ENCODE measurements at places on chromosomes 7 and 10. TPM values are rescaled to one million over a fixed set of nuclear protein-coding genes. Genes with fewer than 3 reads are reported as not detected.

Gene SEMA3E
- total RNA-seq, result 12.0 TPM

DNA sequence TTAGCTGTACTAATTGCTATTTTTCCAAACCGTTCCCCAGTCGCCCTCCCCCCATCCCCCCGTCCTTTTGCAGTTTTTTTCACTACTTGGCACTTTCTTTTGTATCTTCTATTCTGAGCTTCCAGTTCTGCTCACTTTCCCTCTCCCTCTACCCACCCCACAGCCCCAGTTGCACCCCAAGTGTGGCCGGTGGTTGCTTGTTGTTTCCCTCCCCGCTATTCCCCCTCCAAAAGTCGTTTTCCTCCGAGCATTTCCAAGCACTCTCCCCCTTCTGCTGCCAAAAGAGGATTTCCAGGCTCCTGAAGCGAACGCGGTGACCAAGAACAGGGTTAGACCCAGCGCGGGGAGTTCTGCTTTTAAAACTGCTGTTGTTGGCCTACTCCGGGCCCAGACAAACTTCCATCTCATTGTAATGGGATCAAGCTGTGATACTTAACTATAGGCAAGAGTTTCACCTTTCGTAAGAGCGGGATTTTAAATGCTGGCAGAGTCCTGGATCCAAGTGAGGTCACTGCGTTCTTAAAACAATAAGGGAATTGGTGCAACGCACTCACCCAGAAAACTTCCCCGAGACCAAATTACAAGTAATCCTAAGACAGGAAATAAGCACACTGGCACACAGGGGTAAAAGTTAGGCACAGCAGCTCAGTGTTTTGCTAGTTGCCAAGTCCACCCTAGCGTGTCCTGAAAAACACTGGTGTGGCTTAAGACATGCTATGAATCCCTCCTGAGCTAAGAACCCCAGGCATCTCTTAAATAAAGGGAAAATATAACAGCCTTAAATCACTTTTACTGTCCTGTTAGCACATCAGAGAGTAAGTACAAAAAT is 1.5 kb upstream of the RGS10 start:
- no peak overlapping the region for H3K4me3 ChIP-seq
- no peaks in the 10 kb centered on the region for H3K27me3 ChIP-seq
- no peak for DNase-seq

Gene PPP1R9A
- total RNA-seq, result 22.2 TPM

Gene PILRB
- 60.9 TPM for total RNA-seq

Gene IDI2
- not detected for total RNA-seq

DNA sequence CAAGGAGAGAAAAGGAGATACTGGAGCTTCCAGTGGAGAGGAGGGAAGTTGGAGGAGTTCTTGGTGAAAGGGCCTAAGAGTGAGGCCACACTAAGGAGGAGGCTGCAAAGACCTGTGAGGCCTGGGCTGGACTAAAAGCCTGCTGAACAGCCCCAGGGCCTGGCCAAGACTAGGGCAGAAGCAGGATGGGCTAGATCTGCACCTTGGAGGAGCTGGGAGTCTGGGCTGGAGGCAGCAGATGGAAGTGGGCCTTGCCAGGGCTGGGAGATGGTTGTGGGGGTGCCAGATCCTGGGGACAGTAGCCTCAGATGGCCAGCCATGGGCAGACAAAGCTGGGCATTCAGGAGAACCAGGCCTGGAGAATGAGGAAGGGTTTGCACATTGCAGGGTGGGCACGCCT is 6.5 kb upstream of the PURB start:
- H3K4me1 ChIP-seq, result no peaks in the 10 kb centered on the region
- H3K27ac ChIP-seq, result peak overlapping the region; percentile 23
- H3K27me3 ChIP-seq, result no peaks in the 10 kb centered on the region
- no peak for DNase-seq
- H3K4me3 ChIP-seq, result no peak overlapping the region

Gene TFAM
- total RNA-seq, result 18.5 TPM

Gene UCN3
- 1.3 TPM for total RNA-seq

- H3K27me3 ChIP-seq, result no peaks in the 10 kb centered on the region
- no peak overlapping the region for H3K27ac ChIP-seq
These were observed 725.1 kb downstream of the GRID1 start for GRCh38 chr10:85641479-85642009.

- H3K27ac ChIP-seq, result peak overlapping the region; percentile 3
- DNase-seq, result peak; percentile 77
- H3K4me1 ChIP-seq, result peaks cover under 1% of the 10 kb centered on the region
- no peak overlapping the region for H3K4me3 ChIP-seq
These were observed 13.4 kb downstream of the BRI3 start for GRCh38 chr7:98294798-98295382.

Gene SPACDR
- total RNA-seq, result 0.77 TPM

GRCh38 chr7:76377186-76377918 is 18.6 kb upstream of the YWHAG start:
- DNase-seq, result no peak
- no peak overlapping the region for H3K4me3 ChIP-seq
- H3K36me3 ChIP-seq, result no peaks in the 10 kb centered on the region
- peaks cover 27% of the 10 kb centered on the region for H3K4me1 ChIP-seq
- no peaks in the 10 kb centered on the region for H3K27me3 ChIP-seq

- DNase-seq, result no peak
- no peaks in the 10 kb centered on the region for H3K27me3 ChIP-seq
- no peaks in the 10 kb centered on the region for H3K36me3 ChIP-seq
- H3K27ac ChIP-seq, result no peak overlapping the region
- H3K4me3 ChIP-seq, result no peak overlapping the region
These were observed 27.3 kb downstream of the SNX10 start for GRCh38 chr7:26318921-26319320.

Gene STEAP2
- total RNA-seq, result 4.7 TPM

Gene ELN
- 210 TPM for total RNA-seq

DNA sequence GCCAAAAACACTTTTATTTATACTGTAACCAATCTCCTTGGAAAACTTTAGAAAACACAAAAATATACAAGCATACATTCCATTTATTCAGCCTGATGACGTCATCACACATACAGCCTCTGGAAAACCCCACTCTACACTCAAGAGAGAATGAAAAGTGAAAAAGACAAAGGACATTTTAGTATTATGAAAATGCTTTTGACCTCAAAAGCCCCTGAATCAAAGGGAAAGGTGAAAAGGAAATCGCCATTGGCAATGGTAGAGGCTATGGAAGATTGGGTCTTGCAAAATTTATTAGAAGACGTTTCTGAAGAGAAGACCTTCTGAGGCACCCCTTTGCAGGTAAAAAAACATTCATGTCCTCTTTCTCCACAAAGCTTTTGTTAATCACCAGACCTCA is 82.9 kb upstream of the STRIP2 start:
- no peaks in the 10 kb centered on the region for H3K27me3 ChIP-seq
- no peaks in the 10 kb centered on the region for H3K36me3 ChIP-seq
- H3K27ac ChIP-seq, result no peak overlapping the region

GRCh38 chr7:28124413-28124812 is 56.2 kb downstream of the JAZF1 start:
- H3K4me1 ChIP-seq, result peaks cover 4% of the 10 kb centered on the region
- no peaks in the 10 kb centered on the region for H3K27me3 ChIP-seq
- DNase-seq, result no peak
- H3K4me3 ChIP-seq, result no peak overlapping the region
- H3K27ac ChIP-seq, result no peak overlapping the region

DNA sequence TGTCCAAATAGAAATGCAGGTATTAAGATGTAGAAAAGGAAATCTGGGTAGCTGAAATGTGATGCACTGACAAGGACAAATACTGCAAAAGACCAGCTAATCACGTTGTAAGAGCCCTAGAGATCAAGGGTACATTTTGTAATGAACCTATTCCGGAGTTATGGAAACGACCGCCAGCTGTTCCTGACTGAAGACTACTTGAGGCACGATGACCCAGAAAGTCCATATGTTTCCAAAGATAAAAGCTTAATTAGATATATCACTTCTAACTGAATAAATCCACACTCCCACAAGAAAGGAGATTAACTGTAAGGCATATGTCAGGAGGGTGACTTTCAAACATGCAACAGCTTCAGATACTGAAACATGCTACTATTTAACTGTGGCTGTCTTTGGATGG is 253.5 kb downstream of the NSUN6 start:
- peaks cover 8% of the 10 kb centered on the region for H3K4me1 ChIP-seq
- no peak overlapping the region for H3K27ac ChIP-seq
- no peak overlapping the region for H3K4me3 ChIP-seq
- H3K36me3 ChIP-seq, result no peaks in the 10 kb centered on the region
- no peak for DNase-seq
- no peaks in the 10 kb centered on the region for H3K27me3 ChIP-seq

Gene CPEB3
- total RNA-seq, result 5.2 TPM

DNA sequence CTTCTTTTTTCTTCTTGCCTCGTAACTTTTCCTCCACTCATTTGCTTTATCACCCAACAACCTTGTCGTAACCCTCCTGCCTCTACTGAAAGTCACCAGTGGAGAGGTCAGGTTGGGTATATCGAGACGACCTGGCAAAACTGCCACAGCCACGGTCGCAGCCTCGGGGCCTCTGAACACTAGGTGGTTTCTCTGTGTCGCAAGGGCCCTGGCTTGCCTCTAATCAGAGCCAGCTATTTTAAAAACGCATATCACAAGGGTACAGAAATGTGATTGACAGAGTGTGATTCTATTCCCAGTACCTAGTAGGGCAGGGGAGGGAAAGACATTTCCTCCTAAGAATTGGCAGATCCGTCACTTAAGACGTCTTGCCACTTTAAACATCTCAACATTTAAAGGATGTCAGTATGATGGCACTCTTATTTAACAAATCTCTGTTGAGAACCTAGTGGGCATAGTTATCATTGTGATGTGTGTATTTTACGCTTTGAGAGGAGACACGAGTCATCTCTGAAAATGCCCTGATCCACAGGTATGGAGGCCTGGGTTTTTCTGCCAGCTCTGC is 197.5 kb downstream of the ARHGAP21 start:
- no peaks in the 10 kb centered on the region for H3K4me1 ChIP-seq
- no peaks in the 10 kb centered on the region for H3K27me3 ChIP-seq
- H3K36me3 ChIP-seq, result no peaks in the 10 kb centered on the region
- no peak overlapping the region for H3K4me3 ChIP-seq
- DNase-seq, result no peak

DNA sequence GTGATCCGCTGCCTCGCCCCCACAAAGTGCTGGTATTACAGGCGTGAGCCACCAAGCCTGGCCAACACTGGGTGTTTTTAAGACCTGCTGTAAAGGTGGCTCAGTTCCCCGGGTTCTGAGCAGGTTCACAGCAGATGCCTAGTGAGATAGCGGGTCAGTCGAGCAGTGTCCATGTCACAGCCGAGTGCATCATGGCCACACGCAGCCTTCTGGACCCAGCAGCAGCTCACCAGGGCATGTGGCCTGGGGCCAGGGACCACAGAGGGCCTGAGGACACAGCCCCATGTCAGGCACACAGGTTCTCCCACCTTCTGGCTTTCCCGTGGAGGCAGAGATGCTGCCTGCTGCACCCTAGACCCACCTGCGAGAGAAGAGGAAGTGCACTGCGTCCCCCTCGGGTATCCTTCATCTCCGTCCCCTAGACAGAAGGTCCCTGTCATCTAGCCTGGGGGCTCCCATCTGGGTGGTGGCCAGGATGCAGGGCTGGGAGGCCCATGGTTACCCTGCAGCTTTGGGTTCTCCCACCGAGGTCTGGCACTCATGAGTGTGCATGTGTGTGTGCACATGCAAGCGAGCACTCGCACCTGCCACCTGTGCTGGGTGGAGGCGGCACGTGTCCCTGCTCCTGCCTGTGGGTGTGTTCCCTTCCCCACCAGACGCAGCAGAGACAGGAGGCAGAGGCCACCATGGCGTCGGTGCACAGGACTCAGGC is 98.6 kb downstream of the NKX6-2 start:
- H3K4me3 ChIP-seq, result no peak overlapping the region
- H3K4me1 ChIP-seq, result peaks cover 25% of the 10 kb centered on the region
- no peak overlapping the region for H3K27ac ChIP-seq
- DNase-seq, result peak; percentile 58
- H3K36me3 ChIP-seq, result peaks cover 10% of the 10 kb centered on the region

DNA sequence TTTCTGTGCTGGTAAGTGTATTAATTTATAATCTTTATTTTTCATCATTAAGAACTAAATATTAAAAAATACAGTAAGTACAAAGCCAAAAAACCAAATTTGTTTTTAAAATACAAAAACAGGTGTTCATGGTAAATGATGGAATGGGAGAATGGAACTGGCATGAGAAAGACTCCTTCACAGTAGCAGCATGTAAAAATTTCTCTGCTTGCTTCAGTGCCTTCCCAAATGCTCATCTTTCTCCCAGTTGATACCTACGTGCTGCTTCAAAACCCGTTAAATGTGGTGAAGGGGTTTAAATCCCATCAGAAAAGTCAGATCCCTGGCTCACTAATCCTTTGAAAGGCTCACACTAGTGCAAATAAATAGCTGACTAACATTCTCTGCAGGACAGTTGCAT is 4.2 kb downstream of the RNF133 start:
- no peak overlapping the region for H3K4me3 ChIP-seq
- no peaks in the 10 kb centered on the region for H3K4me1 ChIP-seq
- H3K27ac ChIP-seq, result no peak overlapping the region
- no peak for DNase-seq
- no peaks in the 10 kb centered on the region for H3K36me3 ChIP-seq
- no peaks in the 10 kb centered on the region for H3K27me3 ChIP-seq

Gene OR2A5
- total RNA-seq, result not detected

GRCh38 chr7:84009782-84010181 is 184.8 kb downstream of the SEMA3A start:
- no peak overlapping the region for H3K4me3 ChIP-seq
- no peak overlapping the region for H3K27ac ChIP-seq
- no peaks in the 10 kb centered on the region for H3K36me3 ChIP-seq
- no peaks in the 10 kb centered on the region for H3K27me3 ChIP-seq
- H3K4me1 ChIP-seq, result no peaks in the 10 kb centered on the region

DNA sequence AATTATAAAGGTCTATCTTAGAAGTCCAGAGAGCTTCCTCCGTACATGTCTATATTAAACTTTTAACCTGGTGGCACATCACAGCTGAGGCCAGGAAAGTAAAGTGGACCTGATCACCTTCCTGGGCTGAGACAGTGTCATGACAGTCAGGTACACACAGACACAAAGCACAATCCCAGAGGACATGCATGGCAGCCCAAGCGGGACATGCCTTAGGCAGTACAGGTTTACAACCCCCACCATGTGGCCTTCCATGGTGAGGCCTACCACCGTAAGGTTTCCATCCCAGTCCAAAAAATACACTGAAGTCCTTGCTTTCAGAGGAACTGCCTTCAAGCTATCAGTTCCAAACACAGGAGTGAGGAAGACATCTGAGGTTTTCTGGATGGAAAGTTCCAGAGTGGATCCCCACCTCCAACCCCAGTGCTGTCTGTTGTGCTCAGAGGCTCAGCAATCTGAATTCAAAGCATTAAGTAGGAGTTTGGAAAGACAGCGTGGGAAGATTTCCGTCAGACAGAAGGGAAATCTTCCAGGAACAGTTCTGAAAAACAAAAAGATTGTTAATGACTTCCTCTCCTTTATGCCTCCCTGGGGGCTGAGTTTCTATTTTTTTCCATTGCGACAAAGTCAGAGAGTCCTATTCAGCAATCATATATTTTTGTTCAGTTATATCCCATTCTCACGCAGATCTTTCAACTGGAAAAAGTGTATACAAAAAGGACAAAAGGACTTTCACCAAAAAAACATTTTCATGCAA is 20.1 kb downstream of the IFIT3 start:
- peaks cover 59% of the 10 kb centered on the region for H3K4me1 ChIP-seq
- H3K27ac ChIP-seq, result peak overlapping the region; percentile 64
- H3K36me3 ChIP-seq, result no peaks in the 10 kb centered on the region
- no peak overlapping the region for H3K4me3 ChIP-seq

GRCh38 chr10:61089251-61089650 is 145.3 kb upstream of the RHOBTB1 start:
- H3K27me3 ChIP-seq, result no peaks in the 10 kb centered on the region
- no peak overlapping the region for H3K4me3 ChIP-seq
- H3K36me3 ChIP-seq, result no peaks in the 10 kb centered on the region
- no peaks in the 10 kb centered on the region for H3K4me1 ChIP-seq
- no peak overlapping the region for H3K27ac ChIP-seq
- DNase-seq, result no peak

Measured in upper lobe of left lung (tissue), 6 donors.